ENCODE measurements at places on chromosomes 12 and 14.

- DNase-seq = no peak
These were observed at the start of gene CLEC4A for GRCh38 chr12:8123124-8123912. Gene CLEC4A, plus strand, starts transcription at chr12:8123617. Its CDS starts 262 bp downstream, at chr12:8123879.

DNA sequence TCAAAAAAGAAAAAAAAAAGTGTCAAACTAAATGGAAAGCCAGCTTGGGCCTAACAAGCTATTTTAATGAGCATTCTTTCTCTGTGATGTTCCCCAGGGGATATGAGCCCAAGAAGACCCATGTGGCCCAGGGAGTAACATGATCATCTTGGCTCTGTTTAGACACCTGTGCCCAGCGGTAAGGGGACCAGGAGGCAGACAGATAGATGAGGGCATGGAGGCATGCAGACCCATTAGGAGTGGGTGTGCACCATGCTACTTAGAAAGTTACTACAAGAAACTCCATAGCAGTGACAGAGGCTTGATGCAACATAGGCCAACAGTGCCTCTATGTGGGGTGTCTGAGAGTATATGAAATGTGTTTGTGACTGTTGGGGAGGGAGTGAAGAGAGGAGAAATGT is 3.1 kb upstream of the CREBL2 start:
- no peak for DNase-seq

DNA sequence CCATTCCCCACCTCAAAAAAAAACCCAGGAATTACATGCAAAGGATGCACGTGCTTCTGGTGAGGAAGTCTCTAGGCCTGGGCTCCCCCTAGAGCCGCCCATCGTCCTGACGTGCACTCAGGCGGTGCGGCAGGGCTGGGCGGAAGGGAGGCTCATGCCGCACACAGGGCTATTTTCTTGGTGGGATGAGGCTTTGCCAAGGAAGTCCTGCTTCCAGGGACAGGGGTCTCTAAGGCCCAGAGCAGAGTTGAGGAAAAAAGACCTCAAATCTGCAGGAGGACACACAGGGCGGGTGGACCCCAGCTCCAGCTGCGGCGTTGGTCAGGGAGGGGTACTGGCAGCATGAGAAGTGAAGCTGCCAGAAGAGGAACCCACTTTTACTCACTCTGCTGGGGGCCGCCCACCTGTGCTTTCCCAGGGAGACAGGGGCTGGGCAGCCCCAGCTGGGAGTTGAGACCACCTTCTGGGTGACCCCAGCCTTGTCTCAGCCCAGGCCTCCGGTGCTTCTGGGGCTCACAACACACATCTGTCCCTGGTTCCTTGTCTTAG is 4.2 kb downstream of the RHOF start:
- DNase-seq = no peak

- no peak for DNase-seq
These were observed 61.9 kb upstream of the IFNG-AS1 start for GRCh38 chr12:67927324-67927723.

DNA sequence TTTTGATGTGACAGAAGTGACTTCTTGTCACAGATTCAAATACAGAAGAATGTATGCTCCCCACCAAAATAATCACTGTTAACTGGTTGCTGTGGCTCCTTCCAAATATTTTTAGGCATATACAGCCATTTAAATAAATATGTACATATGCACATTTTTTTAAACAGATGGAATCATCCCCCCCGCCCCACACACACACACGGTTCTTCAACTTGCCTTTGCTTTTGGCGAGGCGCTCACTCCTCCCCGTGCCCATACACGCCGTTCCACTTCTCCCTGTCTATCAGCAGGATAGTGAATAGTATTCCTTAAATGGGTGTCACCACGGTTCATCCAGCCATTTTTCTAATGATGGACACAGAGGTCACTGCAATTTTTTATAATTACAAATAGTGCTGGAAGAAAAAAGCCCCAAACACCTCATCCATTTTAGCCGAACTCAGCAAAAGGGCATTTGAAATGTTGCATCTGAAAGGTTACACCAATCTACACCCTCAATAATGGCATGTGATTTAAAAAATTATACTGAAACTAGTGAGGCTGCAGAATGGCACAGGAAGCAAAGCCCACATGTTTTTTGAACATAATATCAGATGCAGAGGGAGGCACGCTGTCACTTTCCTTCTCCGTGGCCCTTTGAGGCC is 39.2 kb upstream of the MEG3 start:
- DNase-seq = no peak

DNA sequence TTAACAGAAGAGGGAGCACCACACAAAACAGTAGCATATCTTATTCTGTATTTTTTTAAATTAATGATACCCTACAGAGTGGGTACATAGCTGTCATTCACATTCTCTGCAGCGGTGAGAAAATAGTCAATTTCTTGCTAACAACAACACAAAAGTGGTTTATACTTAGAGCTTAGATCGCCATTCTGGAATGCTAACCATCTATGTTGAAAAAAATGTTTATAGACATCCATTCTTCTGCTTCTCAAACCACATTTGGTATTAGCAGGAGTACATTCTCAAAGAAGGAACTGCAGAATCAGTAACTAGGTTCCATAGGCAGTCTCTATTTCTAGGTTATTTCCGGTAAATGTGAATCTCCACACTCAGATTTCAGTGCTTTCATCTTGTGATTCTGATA is 185.9 kb downstream of the PPFIA2 start:
- no peak for DNase-seq
